ENCODE measurements at places on chromosomes 6 and 20.

GRCh38 chr6:166105341-166106075 is 62.1 kb downstream of the TBXT start:
- DNase-seq, result no peak

DNA sequence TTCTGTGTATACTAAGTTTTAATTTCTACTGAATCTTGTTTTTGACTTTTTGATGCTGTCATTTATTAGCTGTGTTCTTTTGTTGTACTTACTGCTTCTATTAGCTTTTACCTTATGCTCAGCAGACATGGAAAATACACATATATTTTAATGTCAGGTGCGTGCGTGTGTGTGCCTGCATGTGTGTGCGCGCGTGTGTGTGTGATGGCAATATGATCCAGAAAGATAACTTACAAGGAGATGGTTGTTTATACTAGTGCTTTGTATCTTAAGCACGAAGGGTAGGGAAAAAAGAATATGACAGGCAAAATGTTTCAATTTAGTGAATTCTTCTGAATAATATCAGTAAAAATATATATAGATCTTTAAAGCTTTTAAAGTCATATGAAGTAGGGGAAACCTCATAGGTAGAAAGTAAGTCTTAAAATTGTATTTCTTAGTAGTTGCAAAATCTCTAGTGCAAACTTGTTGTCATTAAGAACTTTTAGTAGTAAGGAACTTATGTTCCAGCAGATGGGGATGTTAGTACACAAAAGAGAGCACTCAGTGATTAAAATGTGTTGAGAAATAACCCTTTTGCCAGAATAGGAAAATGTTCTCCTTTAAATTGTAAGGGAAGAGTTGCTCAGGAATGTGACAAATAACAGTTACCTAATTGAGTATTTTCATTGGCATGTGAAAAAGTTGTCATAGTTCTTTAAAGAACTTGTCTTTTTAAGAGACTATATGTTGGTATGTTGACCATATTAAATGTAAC is 13.2 kb downstream of the QKI start:
- no peak for DNase-seq

- no peak for DNase-seq
These were observed 40.2 kb upstream of the LRFN2 start for GRCh38 chr6:40627316-40627715.

- no peak for DNase-seq
These were observed 31.7 kb downstream of the IRF4 start for GRCh38 chr6:423055-423798.

- no peak for DNase-seq
These were observed 11.6 kb upstream of the TAAR9 start for GRCh38 chr6:132526461-132526860.

- no peak for DNase-seq
These were observed 65.9 kb downstream of the KLHL32 start for GRCh38 chr6:96990462-96990861.

- DNase-seq, result no peak
These were observed 344.9 kb downstream of the SMOC2 start for GRCh38 chr6:168785720-168786511.

DNA sequence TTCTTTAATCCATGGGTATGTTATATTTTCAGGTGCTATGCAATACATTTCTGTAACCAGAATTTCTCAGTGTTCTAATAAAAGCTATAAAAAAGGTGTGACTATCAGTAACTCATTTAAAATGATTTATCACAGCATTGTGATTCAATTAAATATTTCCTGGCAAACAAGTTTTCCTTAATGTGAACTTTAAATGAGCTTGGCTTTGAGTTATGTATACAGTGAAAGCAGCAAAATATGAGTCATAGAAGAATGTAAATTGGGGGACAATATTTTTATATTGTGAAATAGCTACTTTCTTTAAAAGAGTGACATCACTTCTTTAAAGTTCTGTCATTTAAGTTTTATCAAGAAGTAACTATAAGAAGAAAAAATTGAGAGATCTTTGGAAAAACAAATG is 484.9 kb upstream of the MAN1A1 start:
- no peak for DNase-seq

DNA sequence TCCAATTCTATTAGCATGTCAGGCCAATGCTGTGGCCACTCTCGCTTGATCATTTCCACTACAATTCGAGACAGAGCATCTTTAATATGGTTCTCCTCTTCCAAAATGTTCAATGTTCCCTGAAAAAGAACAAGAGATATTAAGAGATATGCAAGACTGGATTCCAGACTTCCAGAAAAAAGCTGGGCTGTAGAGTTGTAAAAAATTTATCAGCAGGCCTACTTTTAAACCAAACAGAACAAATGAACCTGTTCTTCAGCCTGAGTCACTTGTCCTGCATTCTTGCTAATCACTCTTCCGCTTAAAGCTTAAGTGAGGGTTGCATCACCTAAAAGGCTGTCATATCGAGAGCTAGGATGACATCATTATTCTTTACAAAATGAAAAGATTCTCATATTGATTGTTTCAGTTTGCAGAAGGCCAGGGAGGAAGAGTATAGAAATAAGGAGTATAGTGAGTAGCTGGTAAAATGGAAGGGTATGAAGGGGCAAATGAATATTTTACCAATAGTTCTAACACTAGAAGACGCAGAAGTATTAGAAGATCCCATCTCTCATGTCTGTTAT is 4.9 kb downstream of the XPO5 start:
- no peak for DNase-seq
